ENCODE measurements at places on chromosomes 3 and 15. TPM values are rescaled to one million over a fixed set of nuclear protein-coding genes. Genes with fewer than 3 reads are reported as not detected.
A peak's percentile ranks its signal among the peaks of the same experiment; 100 is the strongest.

GRCh38 chr3:41321642-41321980 is 122.3 kb downstream of the CTNNB1 start:
- no peaks in the 10 kb centered on the region for H3K27me3 ChIP-seq
- H3K4me1 ChIP-seq, result no peaks in the 10 kb centered on the region
- no peak for DNase-seq
- no peak overlapping the region for H3K27ac ChIP-seq
- H3K4me3 ChIP-seq, result no peak overlapping the region
- H3K36me3 ChIP-seq, result no peaks in the 10 kb centered on the region

Gene MIX23
- 24.4 TPM for total RNA-seq

Gene GHRL
- 3.0 TPM for total RNA-seq

- H3K4me3 ChIP-seq, result no peak overlapping the region
- no peaks in the 10 kb centered on the region for H3K36me3 ChIP-seq
- H3K27me3 ChIP-seq, result no peaks in the 10 kb centered on the region
- no peak for DNase-seq
- no peak overlapping the region for H3K27ac ChIP-seq
- H3K4me1 ChIP-seq, result no peaks in the 10 kb centered on the region
Observed at GRCh38 chr3:17529677-17530076, 212.8 kb downstream of the TBC1D5 start.

DNA sequence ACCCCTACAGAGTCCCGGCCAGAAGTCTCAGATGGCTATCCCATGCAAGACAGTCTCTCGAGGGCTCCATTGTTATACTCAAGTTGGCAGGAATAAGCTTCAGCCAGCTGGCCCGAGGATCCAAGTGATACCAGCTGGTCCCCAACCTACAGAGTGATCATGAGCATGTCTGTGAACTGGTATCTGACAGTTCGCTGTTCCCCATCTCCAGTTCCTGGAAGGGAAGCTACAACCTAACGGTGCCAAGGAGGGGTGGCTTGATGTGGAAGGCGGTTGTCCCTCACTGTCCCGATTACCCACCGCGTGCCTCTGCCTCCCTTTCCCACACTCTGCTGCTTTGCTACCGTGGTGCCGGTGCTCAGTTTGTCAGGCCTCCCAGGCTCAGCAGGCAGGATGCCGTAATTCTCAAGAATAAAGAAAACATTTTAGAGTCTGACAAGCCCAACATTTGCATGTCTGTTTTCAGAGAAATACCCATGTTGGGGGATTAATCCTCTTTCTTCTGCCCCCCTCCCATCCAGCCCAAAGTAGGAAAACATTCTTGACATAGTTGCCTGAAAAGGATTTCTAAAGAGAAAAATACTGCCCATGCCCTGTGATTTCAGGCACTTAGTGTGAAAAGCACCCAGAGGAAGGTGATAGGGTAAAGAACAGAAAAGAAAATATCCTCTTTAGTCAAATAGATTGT is 49.4 kb upstream of the HES1 start:
- H3K4me3 ChIP-seq, result no peak overlapping the region
- H3K4me1 ChIP-seq, result peaks cover 40% of the 10 kb centered on the region
- no peak overlapping the region for H3K27ac ChIP-seq
- H3K27me3 ChIP-seq, result no peaks in the 10 kb centered on the region

Gene IMPDH2
- 136 TPM for total RNA-seq

DNA sequence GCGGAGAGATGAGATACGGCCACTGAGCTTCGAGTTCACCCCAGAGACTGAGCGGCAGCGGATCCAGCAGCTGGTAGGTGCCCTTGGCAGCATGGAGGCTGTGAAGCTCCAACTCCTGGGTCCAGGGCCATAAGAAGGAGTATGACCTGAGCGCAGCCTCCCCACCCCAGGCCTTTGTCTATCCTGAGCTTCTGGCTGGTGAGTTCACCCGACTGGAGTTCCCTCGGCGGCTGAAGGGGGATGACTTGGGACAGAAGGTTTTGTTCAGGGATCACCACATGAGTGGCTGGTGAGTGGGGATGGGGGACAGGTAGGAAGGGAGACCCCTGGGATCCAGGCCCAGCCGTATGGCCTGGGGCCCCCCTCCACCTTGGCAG is 2.6 kb downstream of the PPM1M start:
- H3K27ac ChIP-seq, result no peak overlapping the region
- H3K4me1 ChIP-seq, result peaks cover 70% of the 10 kb centered on the region
- H3K36me3 ChIP-seq, result peaks cover 53% of the 10 kb centered on the region

DNA sequence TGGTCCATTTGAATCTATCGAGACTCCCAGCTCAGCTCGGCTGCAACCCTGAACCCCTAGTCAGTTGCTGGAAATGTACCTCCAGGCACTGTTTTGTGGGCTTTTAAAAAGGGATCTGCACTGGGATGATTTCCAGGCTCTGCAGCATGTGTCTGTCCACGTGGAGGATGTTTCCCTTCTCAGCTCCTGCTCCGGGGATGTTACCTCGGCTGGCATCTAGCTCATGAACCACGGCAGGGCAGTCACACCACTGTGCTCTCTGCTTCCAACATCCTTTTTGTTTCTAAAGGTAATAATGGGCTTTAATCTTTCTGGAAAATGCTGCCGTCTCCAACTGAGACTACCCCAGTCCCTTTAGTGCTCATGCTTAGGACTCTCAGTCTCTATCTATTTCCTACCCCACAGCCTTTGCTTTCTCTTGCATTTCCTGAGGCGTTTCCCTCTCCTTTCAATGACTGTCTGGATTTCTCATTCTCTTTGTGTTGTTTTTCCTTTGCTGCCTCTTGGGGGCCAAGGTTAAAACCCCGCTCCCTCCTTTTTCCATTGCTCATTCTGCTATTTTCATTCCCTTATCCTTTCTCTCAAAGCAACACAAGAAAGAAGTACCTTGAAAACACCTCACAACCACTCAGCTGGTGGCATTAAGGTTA is 42.9 kb upstream of the AKAP13 start:
- peak overlapping the region; percentile 18 for H3K27ac ChIP-seq
- no peaks in the 10 kb centered on the region for H3K27me3 ChIP-seq
- no peaks in the 10 kb centered on the region for H3K4me1 ChIP-seq
- no peaks in the 10 kb centered on the region for H3K36me3 ChIP-seq

GRCh38 chr3:13166243-13167063 is 93.2 kb upstream of the IQSEC1 start:
- H3K27ac ChIP-seq, result no peak overlapping the region
- H3K4me1 ChIP-seq, result no peaks in the 10 kb centered on the region

DNA sequence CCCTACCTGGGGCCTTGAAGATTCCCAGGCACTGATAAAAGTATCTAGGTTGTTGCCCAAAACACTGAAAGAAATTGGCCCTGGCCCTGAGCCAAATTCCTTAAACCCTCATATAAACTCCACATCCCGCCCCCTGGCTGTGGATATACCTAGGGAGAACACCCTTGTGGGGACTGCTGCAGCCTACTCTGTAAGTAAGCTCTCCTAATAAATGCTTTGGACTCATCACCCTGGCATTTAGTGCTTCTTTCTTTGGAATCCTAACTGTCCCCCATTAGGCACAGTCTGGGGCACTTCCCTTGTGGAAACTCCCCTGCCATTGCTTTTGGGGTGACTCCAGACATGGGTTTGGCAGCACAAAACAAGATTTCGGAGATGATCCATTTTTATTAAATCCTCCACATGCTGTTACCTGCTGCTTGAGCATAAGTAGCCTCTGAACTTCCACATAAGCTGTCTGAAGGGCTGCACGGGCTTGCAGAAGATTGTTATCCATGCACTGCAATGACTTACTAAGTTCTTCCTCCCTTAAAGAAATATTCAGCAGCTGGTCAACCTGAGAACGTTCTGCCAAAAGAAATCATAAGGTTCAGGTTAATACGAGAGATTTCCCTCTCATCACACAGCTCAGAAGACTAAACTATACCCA is 46.4 kb downstream of the ZNF106 start:
- H3K4me1 ChIP-seq, result no peaks in the 10 kb centered on the region
- no peaks in the 10 kb centered on the region for H3K27me3 ChIP-seq
- no peak for DNase-seq
- H3K4me3 ChIP-seq, result no peak overlapping the region

Gene SRGAP3
- 5.1 TPM for total RNA-seq

GRCh38 chr3:42229266-42229941 is 36.6 kb downstream of the CCK start:
- no peaks in the 10 kb centered on the region for H3K27me3 ChIP-seq
- no peak for DNase-seq
- no peak overlapping the region for H3K27ac ChIP-seq
- H3K36me3 ChIP-seq, result no peaks in the 10 kb centered on the region
- no peak overlapping the region for H3K4me3 ChIP-seq
- H3K4me1 ChIP-seq, result no peaks in the 10 kb centered on the region

Gene ZNF717
- 12.4 TPM for total RNA-seq

Gene SKOR1
- total RNA-seq, result 0.12 TPM

DNA sequence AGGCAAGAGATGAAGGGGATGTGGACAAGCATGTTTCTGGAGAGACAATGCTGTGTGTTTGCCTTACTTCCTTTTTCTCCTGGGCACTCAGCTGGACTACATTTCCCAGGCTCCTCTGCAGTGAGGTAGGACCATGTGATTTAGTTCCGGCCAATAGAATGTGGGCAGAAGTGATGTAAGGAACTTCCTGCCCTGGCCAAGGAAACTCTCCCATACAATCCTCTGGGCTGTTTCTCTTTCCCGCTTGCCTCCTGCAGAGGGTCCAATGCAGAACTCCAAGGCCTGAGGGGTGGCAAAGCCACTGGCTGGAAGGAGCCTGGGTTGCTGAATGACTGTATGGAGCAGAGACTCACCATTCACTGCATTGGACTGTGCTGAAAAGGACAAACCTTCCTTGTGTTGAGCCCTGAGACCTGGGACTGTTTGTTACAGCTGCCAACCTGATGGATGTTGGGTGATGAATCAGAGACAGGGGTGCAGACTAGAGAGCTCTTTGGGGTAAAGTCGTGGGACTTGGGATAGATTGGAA is 82.7 kb upstream of the SLC6A6 start:
- no peak overlapping the region for H3K27ac ChIP-seq
- no peak overlapping the region for H3K4me3 ChIP-seq
- no peaks in the 10 kb centered on the region for H3K4me1 ChIP-seq
- no peaks in the 10 kb centered on the region for H3K27me3 ChIP-seq

DNA sequence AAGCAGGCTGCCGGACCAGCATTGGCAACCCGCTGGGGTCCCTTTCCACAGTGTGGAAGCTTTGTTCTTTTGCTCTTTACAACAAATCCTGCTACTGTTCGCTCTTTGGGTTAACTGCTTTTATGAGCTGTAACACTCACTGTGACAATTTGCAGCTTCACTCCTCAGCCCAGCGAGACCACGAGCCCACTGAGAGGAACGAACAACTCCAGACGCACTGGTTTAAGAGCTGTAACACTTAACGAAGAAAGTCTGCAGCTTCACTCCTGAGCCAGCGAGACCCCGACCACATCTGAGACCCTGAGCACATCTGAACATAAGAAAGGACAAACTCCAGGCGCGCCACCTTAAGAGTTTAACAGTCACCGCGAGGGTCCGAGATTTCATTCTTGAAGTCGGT is 10.7 kb upstream of the CCR4 start:
- no peak for DNase-seq
- H3K4me3 ChIP-seq, result no peak overlapping the region
- no peaks in the 10 kb centered on the region for H3K4me1 ChIP-seq
- no peaks in the 10 kb centered on the region for H3K36me3 ChIP-seq

Gene ZBED2
- total RNA-seq, result 19.2 TPM

DNA sequence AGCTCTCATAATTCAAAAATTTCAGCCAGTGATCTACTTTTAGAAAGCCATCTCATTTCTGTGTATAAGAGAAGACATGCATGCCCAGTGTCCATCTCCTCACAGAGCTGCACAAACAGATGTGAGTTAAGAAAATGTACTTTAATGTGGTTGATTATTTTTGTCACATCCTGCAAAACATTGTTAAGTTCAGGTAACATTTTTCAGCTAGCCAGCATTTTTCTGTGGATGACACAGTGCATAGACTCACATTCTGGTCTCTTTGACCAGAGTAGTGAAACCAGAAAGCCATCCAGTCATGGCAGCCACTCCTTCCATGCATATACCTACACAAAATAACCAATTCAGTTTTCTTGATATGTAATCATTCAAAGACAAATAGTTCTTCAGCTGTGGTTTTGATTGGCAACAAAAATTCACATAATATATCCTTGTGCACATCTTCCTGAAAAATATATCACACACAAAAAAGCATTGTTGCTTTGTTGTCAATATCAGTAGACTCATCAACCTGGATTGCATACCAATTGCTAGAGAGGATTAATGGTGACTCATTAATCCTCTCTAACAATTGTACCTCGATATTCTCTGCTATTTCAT is 2.1 kb upstream of the PLSCR1 start:
- no peak overlapping the region for H3K4me3 ChIP-seq
- no peak for DNase-seq
- H3K27me3 ChIP-seq, result no peaks in the 10 kb centered on the region
- peaks cover 10% of the 10 kb centered on the region for H3K4me1 ChIP-seq
- no peaks in the 10 kb centered on the region for H3K36me3 ChIP-seq
- no peak overlapping the region for H3K27ac ChIP-seq

Gene CLRN1
- total RNA-seq, result not detected
